ENCODE measurements at places on chromosomes 7 and 10.

- no peak for DNase-seq
Observed at GRCh38 chr10:33398796-33399195, 64.3 kb upstream of the NRP1 start.

DNA sequence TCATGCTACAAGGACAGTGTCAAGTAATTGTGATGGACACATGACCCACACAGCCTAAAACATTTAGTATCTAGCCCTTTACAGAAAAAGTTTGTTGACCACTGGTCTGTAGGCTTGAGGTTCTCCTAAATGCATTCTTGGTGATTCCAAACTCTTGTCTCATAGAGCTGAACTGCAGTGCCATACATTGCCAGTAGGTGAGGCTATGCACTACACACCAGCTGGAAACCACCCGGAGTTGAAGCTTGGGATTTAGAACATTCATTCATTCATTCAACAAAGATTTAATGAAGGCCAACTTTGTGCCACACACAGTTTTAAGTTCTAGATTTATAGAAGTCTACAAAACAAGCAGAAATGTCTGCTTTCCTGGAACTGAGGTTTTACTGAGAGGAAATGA lies 77.3 kb upstream of the TCF7L2 start:
- DNase-seq, result no peak

DNA sequence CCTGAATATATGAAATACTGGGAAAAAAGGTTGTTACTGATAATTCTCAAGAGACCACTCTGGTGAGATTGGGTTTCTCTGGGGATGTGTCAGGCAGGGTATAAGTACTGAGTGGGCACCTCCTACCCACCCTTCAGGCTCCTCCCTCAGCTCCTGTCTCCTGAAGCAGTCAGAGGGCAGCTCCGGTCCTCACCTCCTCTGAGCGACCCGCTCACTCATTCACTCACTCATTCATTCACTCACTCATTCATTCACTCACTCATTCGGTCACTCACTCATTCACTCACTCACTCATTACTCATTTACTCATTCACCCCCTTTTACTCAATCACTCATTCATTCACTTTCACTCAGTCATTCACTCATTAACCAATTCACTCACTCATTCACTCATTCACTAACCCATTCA lies 6.9 kb upstream of the PFKP start:
- no peak for DNase-seq

GRCh38 chr7:507623-508300 lies 11.9 kb downstream of the PDGFA start:
- DNase-seq, result no peak

DNA sequence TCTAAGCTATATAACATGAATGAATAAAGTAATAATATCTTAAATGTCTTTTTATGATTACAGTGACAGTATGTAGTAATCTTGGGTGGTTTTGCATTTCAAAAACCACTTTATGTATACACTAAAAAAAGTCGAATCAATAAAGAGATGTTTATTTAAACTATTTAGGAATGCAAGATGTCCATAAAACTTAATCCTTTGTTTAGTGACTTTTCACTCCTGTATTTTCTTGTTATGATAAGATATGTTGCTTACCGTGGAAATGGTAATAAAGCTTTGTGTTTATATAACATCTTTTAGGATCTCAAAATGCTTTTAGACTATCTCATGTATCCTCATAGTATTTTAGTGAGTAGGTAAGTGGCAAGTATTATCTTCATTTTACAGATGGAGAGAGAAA lies 48.5 kb downstream of the SP4 start:
- no peak for DNase-seq
